ENCODE measurements at places on chromosomes 4 and X.

GRCh38 chrX:5650904-5651303, 577.8 kb downstream of the NLGN4X start:
- no peak for DNase-seq

- no peak for DNase-seq
These were observed 70.6 kb downstream of the MTMR1 start for GRCh38 chrX:150763810-150764209.

DNA sequence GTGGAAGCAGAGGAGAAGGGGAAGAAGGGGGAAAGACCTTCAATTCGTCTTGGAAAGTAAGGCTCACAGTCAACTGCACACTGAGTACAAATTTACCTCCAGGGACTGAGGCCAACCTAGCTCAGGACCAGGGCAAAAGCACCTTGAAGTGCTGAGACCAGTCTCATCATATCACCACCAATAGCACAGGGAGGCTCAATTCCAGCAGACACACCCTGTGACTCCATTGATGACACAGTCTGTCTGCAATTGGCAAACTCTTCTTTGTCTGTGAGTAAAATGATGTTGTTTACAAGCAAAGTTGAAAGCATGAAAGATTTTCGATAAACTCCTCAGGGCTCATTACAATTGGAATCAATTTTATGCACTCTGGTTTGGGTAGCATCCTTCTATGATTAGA, 32.3 kb downstream of the TRIML1 start:
- no peak for DNase-seq

DNA sequence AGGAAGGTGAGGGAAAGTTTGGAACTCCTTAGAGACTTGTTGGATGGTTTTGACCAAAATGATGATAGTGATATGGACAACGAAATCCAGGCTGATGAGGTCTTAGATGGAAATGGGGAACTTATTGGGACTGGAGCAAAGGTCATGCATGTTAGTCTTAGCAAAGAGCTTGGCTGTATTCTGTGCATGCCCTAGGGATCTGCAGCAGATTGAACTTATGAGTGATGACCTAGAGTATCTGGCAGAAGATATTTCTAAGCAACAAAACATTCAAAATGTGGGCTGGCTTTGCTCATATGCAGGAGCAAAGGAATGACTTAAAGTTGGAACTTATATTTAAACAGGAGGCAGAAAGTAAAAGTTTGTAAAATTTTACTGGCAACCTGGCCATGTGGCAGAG, 489.3 kb upstream of the DIPK2B start:
- DNase-seq: no peak

DNA sequence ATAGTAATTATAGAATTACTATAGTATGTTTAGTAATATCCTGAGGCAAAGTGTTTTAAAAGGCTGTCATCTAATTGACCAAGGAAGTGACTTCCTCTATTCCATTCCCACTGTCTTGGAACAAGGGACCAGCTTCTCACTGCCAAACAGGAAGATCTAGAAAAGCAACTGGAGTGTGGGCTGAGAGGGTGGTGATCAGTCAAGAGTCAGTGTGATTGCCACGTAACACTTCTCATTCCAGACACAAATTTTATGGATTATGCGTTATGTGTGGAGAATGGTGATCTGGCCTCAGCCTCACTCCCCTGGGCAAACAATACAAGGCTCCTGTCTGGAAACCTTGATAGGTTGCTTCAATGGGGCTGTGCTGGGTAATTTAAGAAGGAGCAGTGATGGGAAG, 60.0 kb downstream of the RRAGB start:
- no peak for DNase-seq

DNA sequence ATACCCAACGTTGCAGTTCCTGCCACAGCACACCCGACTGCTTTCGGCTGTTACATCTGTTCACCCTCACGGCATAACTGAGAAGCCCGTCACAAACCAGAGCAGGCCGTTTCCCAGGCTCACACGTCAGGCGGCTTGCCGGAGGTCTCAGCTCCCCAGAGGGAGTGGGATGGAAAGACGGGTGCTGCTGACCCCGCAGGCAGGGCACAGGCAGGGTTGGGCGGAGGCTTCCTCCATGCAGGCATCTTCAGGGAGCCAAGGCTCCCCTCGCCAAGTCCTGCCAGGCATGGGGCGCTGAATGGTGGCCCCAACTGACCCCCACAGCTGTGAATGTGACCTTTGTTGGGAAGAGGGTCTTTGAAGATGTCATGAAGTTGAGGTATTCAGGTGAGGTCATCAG, 57.5 kb downstream of the ACOX3 start:
- no peak for DNase-seq

DNA sequence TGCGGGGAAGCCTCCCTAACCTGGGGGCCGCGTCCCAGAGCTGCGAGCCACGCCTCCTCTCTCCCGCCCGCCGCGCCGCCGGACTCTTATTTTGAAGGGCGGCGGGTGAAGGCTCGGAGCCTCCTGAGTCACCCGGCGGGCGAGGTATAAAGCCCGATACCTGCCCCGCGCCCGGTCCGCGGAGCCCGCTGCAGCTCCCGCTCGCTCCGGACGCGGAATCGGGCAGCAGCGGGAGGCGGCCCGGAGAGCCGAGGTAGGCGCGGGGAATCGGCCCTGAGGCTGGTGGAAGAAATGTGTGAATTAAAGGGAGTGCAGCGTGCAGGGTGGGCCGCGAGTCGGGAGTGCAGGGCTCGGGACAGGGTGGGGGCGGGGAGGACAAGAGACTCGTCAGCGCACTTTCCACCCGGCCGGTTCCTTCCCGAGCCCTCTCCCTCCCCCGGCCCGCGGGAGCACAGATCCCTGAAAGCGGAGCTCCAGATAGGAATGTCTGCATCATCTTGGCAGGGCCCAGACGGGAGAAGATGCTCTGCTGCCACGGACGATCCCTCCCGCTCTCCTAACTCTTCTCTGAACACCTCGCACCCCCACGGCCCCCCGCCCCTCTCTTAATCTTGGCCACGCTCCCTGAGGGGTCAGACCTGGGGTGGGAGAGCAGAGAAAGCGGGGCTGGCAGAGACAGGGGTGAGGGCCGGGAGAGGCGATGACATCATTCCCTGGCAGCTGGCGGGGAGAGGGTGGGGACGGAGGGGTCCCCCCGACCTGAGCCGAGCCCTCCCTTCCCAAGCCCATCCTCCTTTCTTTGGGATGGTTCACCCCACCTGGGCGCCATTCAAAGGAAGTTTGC, 177.9 kb downstream of the CBR4 start:
- DNase-seq: peak; percentile 50

GRCh38 chrX:76918033-76918432, 490.5 kb downstream of the MAGEE1 start:
- no peak for DNase-seq

GRCh38 chr4:56764775-56765174, 56.7 kb downstream of the SPINK2 start:
- no peak for DNase-seq

DNA sequence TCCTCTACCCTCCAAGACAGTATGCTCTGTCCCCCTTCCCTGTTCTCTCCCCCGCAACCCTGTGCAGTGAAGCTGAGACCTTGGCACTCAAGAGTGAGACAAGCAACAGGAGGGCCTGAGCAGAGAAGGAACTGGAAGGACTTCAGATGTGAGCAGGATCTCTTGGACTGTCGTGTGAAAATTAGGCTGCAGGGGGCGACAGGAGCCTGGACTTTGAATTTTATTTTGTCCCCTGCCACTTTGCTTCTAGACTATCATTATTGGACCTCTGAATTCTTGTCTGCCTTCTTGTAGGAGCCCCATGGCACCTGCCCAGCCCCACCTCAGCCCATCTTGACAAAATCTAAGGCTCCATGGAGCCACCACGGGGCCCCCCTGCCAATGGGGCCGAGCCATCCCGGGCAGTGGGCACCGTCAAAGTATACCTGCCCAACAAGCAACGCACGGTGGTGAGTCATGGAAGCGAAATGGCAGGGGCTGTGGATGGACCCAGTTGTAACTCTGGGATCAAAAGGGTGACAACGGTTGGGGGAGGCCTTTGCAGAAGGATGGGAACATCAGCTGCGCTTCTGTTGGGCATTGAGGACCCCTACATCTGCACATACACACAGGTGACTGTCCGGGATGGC, 1.7 kb downstream of the ARAF start:
- no peak for DNase-seq

DNA sequence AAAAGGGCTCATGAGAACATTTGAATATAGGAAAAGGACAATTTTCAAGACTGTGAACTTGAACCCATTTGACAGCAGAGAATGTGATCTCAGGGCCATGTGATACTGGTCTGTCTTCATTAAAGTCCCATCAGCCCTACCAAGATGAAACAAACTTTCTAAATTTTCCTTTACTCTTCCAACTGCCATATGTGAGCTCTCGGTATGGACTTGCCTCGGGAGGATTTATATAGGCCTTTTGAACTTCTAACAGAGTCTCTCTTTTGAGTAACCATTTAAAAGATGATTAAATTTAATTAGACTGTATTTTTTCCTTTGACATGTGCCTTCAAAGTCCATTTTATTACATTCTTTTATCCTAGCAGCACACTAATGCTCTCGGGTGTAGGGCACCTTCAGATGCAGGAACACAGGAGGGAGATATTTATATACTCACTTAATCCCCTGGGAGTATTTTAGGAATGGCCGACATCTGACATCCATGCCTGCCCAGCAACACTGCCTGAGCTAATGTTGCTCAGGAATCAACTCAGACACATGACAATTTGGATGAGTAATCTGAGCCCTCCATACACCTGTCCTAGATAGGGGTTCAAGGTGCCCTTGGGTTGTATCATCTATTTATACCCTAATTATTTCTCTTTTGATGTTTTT, 155.0 kb downstream of the SLC7A11 start:
- DNase-seq: no peak

DNA sequence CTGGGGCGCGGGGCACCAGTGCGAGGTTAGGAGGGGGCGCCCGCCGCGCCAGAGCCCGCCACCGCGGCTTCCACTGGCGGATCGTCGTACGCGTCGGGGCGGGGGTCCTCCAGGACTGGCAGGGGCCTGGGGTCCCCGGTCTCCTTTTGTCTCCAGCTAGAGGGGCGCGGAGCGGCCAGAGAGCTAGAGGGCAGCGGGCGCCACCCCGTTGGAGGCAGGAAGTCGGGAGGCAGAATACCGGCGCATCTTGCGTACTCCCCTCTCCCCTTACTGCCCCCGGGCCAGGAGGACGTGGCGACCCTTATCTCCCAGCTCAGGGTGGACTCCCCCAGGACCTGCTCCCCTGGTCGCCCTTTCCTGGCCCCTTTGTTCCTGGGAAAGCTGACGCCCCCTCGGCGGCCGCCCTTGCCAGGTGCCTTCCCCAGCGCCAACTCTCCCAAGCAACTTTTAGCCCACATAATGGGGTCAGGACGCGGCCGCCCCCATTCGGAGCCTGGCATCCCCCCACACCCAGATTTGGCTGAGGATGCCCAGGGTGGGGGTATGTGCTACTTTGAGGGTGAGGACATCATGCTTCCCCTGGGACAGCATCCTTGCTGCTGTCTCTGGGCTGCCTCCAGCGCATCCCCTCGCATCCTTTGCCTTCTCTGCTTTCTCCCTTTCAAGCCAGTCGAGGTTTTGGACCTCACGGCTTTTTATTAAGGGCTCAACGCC, 933 bp downstream of the CNKSR2 start:
- peak; percentile 0 for DNase-seq

DNA sequence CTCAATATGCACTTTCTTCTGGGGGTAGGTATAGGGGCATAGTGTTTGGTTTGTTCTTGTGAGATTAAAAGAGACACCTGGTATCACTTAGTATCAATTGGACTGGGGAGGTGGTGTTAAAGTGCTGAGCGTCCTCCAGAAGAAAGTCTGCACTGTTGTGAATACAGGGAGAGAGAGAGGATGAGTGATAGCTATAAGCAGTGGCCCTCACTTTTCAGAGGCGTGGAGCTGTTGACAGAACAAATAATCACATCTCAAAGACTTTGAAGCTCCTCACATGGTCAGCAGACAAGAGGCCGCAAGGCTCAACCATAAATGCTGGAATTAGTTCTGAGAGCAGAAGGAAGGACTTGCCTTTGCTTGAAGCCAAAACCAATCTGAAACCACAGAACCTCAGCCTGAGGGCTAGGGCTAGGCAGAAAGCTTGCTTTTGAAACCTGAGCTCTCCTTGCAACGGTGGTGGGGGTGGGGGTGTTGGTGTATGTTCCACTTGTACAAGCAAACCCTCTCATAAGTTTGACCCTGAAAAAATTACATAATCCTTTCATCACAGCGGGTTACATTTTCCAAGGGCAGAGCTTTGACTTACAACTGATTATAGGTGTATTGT, 123.2 kb upstream of the SCML1 start:
- DNase-seq: no peak

GRCh38 chrX:34873500-34874225, 68.9 kb upstream of the FAM47B start:
- no peak for DNase-seq

GRCh38 chr4:26611885-26612284, 28.0 kb downstream of the TBC1D19 start:
- no peak for DNase-seq

- DNase-seq: no peak
These were observed 3.8 kb downstream of the MSN start for GRCh38 chrX:65671286-65671685.

- DNase-seq: no peak
These were observed 1257.8 kb downstream of the RPA4 start for GRCh38 chrX:98141466-98141865.

GRCh38 chr4:8135666-8136065, 22.9 kb downstream of the ABLIM2 start:
- no peak for DNase-seq

DNA sequence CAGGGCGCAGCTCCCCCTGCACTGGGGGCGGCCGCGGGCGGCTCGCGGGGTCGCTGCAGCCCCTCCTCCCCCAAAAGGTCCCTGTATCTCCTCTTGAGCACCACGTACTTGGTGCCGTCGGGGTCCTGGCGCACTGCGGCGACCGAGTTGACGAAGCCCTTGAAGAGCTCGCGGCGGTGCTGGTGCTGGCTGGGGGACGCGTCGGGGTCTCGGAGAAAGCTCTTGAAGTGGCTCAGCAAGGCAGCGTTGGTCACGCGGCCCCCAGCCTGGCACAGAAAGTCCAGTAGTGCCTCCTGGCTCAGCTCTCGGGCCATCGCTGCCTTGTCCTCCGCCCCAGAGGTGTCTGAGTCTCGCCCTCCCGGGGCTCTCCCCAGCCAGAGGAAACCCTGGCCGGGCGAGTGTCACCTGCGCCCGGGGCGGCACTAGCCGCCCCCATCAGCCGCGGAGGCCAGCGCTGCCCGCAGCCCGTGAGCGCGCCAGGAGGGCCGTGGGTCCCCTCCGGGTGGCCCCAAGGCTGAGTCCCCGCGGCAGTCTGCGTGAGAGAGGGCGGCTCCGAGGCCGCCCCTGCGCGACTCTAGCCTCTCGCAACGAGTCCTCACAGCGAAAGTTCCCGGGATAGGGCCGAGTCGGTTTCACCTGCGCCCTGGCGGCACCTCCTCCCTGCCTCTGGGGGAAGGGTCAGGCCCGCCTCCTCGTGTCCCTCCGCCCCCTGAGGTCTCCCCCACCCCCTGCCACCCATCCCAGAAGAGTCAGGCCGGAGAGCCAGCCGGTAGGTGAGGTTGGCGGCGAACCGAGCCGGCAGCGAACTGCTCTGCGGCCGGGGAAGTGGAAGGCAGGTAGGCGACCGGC, at the start of gene SOWAHB:
Gene SOWAHB, minus strand, starts transcription at position 609 of the 849 bp plus-strand sequence. Its CDS starts 295 bp downstream, at position 314.
- no peak for DNase-seq
